ENCODE measurements at places on chromosomes 12 and 14.

DNA sequence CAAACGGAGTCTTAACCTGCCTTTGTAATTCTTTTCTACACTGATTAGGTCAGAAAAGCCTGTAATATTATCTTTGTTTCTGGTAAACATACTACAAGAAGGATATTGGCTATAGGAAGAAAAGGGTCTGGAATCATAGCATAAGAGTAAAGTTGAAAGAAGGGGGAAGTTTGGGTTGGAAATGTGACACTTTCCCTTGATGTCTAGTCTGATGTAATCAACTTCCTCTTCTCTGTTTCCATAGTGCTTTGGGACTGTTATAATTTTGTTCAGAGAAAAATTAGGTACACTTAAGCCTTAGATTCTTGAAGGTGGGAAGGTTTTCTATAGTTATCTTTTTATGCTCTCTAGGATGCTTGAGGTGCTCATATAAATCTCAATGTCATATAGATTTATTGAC is 322.2 kb downstream of the AEBP2 start:
- DNase-seq: no peak

DNA sequence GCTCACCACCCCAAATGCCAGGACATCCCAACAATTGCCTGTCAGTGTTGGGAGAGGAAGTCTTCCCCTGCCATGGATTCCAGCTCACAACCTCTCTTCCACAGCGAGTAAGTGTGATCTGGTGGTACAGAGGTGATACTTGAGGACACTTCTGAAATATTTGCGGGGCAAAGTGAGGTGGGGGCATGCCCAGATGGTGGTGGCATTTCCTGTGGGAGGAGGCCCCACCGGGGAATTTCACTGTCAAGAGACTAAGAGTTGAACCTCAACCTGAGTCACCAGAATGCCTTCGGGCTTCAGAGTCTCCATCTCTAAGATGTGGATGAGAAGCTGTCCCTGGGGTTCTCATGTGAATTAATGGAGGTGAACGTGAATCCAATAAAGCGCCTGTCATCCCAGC is 122.3 kb upstream of the RFLNA start:
- DNase-seq: no peak

GRCh38 chr12:57066245-57066644 is 12.3 kb downstream of the NEMP1 start:
- DNase-seq: no peak

DNA sequence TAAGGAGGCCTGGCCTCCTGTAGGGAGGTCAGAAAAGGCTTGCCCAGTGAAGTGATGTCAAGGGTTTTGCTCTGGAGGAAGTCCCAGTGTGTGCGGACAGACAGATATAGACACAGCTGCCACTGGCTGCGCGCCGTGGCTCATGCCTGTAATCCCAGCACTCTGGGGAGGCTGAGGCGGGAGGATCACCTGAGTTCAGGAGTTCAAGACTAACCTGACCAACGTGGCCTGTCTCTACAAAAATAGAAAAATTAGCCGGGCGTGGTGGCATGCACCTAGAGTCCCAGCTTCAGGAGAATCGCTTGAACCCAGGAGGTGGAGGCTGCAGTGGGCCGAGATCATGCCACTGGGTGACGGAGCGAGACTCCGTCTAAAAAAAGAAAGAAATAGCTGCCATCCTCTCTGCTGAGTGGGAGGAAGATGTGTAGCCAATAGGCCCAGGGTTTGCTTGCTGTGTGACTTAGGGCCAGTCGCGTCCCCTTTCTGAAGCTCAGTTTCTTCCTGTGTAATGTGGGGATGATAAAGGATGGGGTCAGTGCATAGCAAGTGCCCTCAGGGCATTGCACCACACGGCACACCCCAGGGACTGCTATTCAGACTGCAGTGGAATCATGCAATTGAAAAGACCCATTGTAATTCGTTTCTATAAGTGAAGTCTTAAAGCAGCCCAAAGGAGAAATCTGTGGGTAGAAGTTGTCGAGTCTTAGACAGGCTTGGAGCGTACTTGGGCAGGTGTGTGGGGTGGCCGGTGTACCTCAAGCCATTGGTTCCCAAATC is 18.7 kb upstream of the MLEC start:
- DNase-seq: no peak

DNA sequence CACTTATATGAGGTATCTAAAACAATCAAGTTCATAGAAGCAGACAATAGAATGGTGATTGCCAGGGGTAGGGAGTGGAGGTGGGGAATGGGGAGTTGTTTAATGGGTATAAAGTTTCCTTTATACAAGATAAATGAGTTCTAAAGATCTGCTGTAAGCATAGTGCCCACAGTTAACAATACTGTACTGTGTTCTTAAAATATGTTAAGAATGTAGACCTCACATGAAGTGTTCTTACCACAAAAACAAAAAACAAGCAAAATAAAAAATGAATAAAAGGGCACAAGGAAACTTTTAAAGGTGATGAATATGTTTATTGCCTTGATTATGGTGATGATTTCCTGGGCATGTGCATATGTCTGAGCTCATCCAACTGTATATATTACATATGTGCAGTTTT is 211.8 kb downstream of the MSRB3 start:
- DNase-seq: no peak

DNA sequence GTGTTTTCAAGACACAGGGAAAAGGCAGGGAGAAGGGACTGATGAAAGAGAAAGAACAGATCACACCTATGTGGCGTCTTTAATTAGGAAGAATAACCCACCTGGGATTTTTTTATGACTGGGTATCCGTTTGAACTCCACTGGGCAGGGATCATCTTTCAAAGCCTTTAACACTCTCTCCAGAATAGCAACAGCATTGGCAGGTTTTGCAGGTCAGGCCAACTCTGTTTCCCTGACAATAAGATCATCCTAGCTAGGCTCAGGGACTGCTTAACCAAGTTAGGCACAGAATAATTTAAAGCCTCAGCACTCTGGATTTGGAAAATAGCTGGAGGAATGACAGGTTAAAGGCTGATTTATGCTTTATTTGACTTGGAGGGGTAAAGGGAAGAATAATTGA is 117.6 kb downstream of the SUDS3 start:
- DNase-seq: no peak
